ENCODE measurements at places on chromosomes 2 and 18.

GRCh38 chr2:72999729-73000725, 71.5 kb downstream of the SFXN5 start:
- DNase-seq: no peak

DNA sequence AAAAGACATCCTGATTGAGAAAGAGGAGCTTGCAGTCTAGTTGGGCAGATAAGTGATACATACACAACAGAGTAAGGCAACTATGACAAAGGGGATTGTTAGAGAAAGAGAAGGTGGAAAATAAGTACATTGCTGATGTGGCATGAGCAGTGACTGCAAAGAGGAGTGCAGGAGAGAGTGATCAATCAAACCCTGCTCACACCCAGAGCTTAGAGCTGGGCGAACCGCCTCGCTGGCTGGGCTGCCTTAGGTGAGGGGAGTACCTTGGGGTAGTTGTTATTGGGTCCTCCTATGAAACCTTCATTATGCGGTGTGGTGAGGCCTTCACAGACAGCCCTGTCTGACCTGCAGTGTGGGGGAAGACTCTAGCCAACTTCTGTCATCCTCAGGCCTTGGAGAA, 161.7 kb downstream of the FHOD3 start:
- DNase-seq: no peak

DNA sequence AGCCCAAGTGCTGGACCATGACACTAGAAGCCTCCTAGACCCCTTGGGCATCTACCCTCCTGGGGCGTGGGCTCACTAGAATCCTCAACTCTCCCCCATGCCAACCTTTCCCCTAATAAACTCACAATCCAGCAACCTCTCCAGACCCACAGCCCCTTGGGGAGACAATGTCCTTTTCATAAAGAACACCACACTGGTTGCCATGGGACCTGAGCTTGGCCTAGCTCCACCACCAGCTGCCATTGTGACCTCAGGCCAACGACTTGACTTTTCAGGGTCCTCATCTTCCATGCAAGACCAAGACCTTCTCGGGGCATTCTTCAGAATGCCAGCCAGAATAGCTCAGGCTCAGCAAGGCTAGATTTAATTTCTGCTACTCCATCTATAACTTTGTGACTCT, 128.1 kb upstream of the NPAS2 start:
- DNase-seq: no peak

GRCh38 chr2:85423525-85423924, 5.0 kb downstream of the SH2D6 start:
- no peak for DNase-seq

DNA sequence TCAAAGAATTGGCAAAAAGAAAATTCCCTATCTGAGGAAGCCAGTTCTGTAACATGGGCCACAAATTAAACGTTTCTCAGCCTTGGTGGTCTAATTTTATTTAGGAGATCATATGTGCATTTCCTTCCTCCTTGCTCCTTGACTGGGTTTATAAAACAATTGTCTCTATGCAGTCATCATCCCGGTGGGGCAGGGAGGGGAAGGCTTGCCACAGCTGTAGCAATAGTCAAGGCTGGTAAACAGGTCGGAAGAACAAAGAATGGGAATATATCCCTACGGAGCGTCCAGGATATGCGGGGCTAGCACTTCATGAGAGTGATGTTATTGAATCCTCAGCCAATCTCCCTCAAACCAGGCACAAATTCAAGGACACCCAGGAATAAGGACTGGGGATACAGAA, 143.8 kb downstream of the RNF152 start:
- DNase-seq: no peak

DNA sequence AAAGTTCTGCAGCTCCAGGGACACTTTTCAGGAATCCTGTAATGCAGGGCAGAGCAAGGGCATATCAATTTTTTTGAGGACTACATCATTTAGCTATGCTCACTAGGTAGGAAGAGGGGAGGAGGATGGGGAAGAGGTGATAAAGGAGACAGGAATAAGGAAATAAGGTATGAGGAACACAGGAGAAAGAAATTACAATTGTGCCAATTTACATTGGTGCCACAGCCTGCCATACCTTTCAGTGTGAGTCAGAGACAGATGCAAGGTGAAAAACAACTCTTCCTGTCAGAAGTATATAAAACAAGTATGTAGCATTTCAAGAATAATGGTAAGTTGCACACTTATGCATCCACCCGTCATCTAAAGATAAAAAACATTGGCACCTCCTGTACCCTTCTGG, 5.4 kb upstream of the MRPS9 start:
- no peak for DNase-seq

DNA sequence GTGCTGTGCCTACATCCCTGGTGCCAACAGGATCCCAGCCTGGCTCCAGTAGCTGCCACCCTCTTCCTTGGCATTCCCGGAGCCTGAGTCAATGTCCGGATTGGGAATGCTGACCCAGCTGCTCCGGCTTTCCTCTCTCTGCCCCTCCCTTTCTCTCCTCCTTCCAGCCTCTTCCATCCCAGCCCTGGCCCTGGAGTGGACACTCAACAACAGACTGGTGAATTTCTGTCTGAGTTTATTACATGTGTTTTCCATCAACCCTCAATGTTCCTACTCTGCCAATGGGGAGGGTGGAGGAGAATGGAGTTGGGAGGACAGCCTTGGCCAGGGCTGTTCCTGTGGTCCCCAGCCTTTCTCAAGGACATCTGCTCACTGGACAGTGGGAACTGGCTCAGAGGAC, 917 bp upstream of the PRKAG3 start:
- no peak for DNase-seq

- DNase-seq: no peak
Observed at GRCh38 chr18:45826084-45826483, 609 bp downstream of the SIGLEC15 start.

DNA sequence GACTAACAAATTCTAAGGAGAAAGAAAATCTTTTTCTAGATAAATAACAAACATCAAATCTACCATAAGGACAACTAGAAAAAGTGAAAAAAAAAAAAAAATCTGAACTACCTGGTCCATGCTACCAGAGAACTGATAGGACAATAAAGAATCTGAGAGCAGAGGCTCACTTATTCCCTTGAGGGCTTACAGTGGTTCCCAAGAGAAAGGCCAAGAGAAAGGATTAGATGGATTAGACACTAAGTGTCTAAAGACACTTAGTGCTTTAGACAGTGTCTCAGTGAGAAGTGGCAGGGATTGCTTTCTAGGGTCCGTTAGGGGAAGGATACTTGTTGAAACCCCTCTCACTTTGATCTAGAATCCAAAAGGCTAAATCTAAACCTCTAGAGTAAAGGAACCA, 78.2 kb downstream of the COA5 start:
- no peak for DNase-seq

DNA sequence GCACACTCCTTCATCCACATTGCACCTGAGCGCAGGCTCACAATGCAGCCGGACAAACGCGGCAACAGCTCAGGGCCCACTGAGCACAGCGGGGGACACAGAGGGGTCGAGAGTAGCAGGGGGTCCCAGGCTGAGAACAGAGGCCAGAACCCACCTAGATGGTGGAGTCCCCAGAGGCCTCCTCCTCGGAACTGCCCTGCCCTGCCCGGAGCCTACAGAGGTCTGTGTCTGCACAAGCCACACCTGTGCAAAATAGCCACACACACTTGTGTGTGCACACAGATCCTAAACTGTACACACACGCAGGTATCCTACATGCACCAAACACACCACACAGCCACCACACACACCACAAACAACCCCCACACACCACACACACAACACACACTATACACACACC, 72.8 kb downstream of the TMEM18 start:
- no peak for DNase-seq

- no peak for DNase-seq
Observed at GRCh38 chr2:124804014-124804940, 779.2 kb downstream of the CNTNAP5 start.

- no peak for DNase-seq
Observed at GRCh38 chr2:60577682-60578283, 24.3 kb upstream of the BCL11A start.

GRCh38 chr2:24304631-24305030, 55.7 kb downstream of the ITSN2 start:
- no peak for DNase-seq

DNA sequence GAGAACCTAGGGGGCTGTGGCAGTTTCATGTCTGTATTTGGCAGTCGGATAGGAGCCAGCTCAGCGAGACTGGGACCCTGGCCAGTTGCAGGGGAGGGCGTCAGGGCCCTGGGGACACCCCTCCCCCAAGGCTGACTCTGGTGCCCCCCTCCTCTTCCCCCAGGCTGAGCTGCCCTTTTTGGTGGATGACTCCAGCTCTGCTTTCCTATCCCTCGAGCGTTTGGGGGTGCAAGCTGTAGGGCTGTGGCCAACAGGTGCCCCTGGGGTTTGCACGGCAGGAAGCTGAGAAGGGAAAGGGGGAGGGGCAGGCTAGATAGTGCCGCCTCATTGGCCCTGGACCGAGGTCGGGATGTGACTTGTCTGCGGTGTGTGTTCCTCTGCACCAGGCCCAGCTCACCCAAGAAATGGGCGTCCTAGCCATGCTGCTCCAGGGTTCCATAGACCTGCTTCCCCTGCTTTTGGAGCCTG, 26.4 kb downstream of the SPEG start:
- DNase-seq: no peak

DNA sequence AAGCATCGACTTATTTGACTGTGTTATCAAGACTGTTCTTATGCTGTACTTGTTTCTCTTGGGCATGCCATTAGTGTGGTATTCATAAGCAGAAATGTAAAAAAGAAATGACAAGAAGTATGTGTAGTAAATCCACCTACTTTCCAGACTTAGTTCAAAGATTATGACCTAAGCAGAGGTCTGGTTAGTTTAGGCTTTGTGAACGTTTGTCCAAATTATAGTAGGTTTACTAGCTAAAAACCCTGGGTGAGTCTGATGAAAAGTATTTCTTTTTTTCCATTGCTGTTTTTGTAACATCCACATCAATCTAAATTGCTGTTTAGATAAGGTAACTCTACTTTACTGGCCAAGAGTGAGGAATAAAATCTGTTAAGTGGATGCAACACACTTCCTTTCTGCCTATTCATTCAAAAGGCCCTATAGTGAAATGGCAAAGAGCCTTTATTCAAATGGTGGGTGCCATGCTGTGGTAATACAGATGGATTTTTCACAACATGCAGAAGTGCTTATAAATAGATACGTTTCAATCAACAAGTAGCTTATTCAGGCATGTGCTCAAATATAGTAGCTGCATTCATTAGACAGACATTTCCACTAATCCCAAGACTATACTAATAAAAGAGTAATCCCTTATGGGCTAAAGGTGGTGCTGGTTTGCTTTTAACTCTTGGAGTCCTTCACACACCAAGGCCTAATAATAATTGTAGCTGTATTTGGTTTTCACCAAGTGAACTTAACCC, 122.5 kb upstream of the LTBP1 start:
- DNase-seq: no peak

DNA sequence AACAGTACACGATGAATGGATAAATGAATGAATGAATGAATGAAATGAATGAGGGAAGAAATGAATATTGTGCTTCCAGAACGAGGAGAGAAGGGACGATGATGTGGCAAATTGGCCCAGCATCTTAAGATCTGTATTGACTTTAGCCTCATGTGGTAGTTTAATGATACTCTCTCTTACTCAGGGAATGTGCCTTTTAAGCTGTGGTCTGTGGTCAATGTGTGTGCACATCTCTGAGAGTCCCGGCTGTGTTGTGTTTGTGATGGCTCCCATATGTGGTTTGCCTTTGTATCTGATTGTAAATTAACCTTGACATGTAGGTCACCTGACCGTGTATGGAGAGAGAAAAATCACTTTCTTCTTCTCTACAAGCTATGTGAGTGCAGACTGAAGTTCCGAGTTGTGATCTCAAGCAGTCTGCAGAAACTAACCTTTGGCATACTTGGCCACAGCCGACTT, 91.2 kb downstream of the NEDD4L start:
- no peak for DNase-seq

- no peak for DNase-seq
Observed at GRCh38 chr18:8376113-8376512, 233.1 kb upstream of the RAB12 start.

DNA sequence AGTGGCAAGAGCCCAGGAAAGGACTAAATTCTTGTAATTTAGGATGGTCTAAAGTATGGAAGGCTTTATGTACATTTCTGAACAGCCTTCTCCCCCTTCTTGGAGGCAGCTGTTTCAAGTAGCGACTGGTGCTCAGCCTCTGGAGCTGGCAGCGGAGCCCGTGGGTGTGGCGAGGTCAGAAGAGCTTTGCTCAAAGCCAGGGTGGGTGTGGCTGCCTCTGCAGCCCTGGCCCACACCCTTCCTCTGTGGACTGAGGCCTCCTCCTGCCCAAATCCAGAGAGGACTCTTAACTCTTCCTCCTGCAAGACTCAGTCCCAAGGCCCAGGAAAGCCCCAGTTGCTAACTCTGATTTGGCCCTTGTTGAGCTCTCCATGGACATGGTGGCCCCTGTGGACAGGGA, 202.1 kb upstream of the REV1 start:
- DNase-seq: no peak

GRCh38 chr2:168039881-168040280, 207.5 kb downstream of the STK39 start:
- DNase-seq: no peak

- no peak for DNase-seq
Observed at GRCh38 chr2:179602452-179602851, 259.0 kb downstream of the ZNF385B start.

DNA sequence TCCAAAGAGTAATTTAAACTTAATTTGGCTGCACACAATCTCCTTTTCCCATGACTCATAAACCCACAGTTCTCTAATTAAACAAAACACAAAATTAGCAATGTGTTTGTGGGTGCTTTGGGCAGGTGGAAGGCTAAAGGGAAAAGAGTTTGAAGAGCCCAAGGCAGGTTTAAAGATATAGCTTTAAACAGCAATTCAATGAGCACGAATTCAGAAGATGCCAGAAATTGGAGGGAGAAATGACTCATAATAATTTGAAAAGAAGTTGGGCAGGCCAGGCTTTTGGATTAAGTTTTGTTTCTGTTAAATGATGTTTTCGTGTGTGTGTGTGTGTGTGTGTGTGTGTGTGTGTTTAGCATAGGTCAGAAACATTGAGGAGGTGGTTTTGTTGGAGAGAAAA, 594.8 kb upstream of the ZEB2 start:
- no peak for DNase-seq

GRCh38 chr2:162116352-162116751, 35.7 kb downstream of the GCG start:
- DNase-seq: no peak

DNA sequence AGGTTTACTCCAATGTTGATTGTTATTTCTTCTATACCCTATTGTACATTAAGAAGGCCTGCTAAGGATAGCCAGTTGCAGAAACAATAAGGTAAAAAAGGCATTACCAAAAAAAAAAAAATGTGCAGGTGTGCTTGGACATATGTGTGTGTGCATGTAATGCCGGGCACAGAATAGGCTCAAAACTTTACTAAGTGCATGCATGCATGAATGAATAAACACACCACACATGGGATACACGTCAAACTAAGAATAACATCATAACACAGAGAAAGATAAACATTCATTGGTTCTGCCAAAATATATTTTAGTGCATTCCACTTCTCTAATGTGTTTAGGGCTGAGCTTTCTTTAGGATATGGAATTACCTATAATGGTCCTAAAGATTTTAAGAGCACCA, 298.2 kb downstream of the TCF4 start:
- no peak for DNase-seq

- no peak for DNase-seq
Observed at GRCh38 chr18:24964216-24964615, 387.8 kb downstream of the ZNF521 start.

GRCh38 chr2:20600756-20601325, 50.1 kb downstream of the HS1BP3 start:
- no peak for DNase-seq

- no peak for DNase-seq
Observed at GRCh38 chr2:15591373-15591691, 336 bp upstream of the DDX1 start.
